ENCODE measurements at places on chromosomes 5 and 9.

- DNase-seq = peak; percentile 50
These were observed 74.3 kb downstream of the LRSAM1 start for GRCh38 chr9:127525401-127526188.

DNA sequence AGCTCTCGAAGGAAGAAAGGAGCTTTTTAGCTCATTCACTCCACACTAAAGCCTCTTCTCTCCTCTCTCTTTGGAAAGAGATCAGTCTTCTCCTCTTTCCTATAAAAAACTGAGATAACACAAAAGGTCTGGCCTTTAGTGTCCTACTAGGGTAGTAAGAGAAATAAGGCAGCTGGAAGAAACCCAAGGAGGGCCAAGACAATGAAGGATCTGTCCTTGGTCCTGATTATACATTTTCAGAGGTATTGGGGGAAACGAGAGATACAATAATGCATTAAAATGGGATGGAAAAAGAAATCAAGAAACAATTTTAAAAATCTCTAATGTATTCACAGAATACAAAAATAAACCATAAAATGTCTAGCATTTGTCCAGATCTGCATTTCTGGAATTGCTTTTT lies 184.0 kb downstream of the SLF1 start:
- DNase-seq = no peak

DNA sequence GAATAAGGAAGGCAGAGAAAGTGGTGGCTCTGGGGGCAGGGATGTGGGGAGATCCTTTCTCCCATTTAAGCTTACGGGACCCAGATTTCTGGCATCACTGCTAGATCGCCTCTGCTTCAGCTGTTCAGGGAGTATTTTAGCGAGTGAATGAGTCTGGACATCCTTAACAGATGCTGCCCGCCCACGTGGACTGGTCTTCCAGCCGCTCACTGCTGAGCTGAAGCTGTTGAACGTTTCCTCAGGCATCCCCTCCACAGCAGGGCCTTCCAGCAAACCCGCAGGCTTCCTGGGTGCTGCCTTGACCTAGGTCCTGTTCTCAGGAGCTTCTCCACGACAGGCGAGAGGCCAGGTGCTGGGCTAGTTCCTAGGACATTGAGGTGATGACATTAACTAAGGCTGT lies 144.4 kb upstream of the EFNA5 start:
- no peak for DNase-seq

DNA sequence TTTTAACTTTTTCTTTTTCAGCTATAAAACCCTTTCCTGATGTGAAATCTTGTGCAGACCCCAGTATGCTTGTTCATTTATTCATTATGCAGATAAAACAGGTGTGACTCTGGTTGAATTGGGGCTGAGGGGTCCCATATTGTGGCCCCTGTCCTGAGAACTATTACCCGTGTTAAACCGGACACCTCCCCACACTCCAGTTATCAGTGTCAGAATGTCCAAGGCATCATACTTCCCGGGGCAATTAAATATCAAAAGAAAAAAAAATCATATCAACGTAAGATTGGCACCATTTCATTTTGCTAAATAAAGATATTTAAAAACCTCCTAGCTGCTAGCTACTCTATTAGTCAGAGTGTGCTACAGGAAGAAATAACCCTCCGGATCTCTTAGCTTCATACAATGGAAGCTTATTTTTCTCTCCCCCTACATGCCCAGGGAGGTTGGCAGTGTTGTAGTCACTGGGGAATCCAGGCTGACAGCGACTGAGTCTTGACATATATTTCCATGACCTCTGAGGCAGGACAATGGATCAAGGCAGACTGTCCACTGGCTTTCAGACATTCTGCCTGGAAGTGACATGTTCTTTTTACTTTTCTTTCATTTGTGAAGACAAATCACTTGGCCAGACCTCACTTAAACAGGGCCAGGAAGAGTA lies 170.0 kb downstream of the SEC61B start:
- DNase-seq = no peak

DNA sequence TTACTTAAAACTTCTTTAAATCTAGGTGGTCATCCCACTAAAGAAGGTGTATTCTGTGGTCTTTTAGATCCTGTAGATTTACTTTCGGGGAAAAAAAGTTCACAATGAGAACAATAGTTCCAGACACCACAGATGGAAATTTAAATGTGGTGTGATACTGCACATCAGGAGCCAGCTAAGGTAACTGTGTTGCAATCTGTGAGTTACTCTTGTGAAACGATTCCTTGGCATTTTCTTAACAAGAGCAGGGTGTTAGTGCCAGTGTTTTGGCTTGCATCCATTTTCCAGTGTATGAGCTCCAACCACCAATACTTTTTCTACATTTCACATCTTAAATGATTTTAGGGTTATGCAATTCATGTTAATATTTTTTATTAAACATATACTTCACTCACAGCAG lies 674.5 kb downstream of the CETN3 start:
- no peak for DNase-seq

DNA sequence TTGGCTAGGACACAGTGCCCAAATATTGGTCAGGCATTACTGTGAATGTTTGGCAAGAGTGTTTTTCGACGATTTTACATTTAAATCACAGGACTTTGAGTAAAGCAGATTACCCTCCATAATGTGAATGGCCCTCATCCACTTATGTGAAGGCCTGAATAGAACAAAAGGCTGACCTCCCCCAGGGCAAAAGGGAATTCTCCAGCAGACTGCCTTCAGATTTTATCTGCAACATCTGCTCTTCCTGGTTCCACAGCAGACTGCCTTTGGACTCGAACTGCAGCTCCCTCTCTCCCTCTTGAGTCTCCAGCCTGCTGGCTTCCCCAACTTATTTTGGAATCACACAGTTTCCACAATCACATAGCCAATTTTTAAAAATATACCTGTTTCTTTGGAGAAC lies 7.1 kb upstream of the TMEM215 start:
- DNase-seq = no peak

DNA sequence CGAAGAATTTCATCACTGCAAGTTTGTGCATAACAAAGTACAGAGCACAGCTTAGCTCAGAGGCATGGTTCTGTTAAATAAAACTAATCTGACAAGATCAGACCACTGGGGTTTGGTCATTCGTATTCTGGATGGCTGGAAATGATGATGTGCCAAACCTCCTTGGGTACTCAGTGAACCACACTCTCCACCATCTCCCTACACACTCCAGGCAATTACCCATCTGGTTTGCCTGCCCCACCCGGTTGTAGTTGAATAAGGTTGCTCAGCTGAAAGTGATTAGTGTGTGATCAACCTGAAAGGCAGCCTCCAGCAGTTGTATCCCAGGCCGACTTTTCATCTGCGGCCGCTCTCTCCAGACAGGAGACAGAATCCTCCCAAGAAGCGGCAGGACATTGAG lies 371.4 kb downstream of the TLE1 start:
- no peak for DNase-seq

GRCh38 chr5:107985144-107985543 lies 314.4 kb upstream of the EFNA5 start:
- DNase-seq = no peak

- DNase-seq = no peak
These were observed 400.2 kb upstream of the SGCD start for GRCh38 chr5:155926766-155927165.

GRCh38 chr5:16944816-16945562 lies 8.9 kb upstream of the MYO10 start:
- DNase-seq = no peak

- no peak for DNase-seq
These were observed 20.2 kb downstream of the FANCC start for GRCh38 chr9:95297316-95297715.

DNA sequence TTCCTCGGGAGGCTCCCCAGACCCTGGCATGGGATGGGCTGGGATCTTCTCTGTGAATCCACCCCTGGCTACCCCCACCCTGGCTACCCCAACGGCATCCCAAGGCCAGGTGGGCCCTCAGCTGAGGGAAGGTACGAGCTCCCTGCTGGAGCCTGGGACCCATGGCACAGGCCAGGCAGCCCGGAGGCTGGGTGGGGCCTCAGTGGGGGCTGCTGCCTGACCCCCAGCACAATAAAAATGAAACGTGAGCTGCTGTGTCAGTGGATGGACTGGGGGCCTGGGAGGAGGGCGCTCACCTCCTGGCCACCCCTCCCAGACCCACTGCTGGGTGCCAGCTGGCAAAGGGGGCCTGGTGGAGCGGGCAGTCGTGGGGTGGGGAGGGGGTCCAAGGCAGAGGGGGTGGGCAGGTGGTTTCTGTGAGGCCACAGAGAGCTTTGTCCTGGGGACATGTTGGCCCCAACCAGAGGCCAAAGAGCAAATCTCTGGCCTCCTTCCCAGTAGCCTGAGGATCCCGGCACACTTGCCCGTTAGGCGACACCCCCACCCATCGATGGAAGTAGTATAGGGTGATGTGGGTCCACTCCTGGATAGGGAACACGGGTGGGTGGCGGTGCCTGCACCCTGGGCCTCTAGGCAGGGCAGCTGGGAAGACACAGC lies 9.8 kb downstream of the EGFL7 start:
- DNase-seq = no peak

DNA sequence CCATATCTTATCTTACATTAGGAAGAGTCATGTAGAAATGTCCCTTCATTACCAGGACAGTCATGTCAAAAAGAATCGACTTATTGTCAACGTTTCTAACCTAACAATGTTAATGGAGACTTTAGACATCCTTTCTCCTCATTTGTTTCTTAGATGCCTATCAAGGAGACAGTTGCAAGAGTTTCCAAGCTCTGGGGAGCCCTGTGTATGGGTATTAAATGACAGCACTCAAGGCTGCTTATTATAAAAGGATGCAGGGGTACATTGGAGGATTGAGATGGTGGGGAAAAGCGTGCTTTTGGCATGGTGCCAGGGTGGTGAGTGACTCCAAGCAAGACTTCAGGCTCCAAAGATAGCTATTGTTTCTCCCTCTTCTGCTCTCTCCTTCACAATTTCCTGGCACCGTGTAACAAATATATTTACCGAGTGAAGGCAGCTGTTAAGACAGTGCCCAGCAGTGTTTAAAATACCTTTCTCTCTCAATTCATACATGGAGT lies 461.3 kb upstream of the CLINT1 start:
- no peak for DNase-seq

GRCh38 chr9:98523231-98523901 lies 185.4 kb downstream of the GABBR2 start:
- no peak for DNase-seq

All from SW 1271 (cell line).